ENCODE measurements at places on chromosomes 12 and 14.

- DNase-seq: no peak
Measured at GRCh38 chr12:66288121-66288520, 14.2 kb upstream of the HELB start.

GRCh38 chr14:93114068-93114710 is 1.5 kb downstream of the ITPK1 start:
- no peak for DNase-seq

GRCh38 chr14:39368261-39368959 is 63.8 kb downstream of the FBXO33 start:
- DNase-seq: no peak

- no peak for DNase-seq
Measured at GRCh38 chr12:13004361-13004760, 4.3 kb upstream of the HEBP1 start.

DNA sequence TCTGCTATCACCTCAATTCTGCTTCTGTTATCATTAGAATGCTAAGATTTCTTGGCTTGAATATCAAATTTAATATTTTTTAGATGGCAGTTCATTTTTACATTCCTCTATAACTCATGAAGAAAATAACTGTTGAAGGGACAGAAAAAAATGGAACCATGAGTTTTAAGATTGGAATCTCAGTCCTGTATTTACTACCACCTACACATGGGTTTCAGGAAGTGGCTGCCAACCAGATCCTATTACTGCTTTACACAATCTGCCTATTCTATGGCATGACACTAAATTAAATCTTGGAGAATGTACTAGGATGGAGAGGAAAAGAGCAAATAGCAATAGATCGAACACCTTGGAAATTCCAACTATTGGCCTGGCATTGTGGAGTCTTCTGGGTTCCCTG is 140.8 kb downstream of the DUSP6 start:
- DNase-seq: no peak

- no peak for DNase-seq
Measured at GRCh38 chr12:117527479-117527855, 166.0 kb upstream of the NOS1 start.

DNA sequence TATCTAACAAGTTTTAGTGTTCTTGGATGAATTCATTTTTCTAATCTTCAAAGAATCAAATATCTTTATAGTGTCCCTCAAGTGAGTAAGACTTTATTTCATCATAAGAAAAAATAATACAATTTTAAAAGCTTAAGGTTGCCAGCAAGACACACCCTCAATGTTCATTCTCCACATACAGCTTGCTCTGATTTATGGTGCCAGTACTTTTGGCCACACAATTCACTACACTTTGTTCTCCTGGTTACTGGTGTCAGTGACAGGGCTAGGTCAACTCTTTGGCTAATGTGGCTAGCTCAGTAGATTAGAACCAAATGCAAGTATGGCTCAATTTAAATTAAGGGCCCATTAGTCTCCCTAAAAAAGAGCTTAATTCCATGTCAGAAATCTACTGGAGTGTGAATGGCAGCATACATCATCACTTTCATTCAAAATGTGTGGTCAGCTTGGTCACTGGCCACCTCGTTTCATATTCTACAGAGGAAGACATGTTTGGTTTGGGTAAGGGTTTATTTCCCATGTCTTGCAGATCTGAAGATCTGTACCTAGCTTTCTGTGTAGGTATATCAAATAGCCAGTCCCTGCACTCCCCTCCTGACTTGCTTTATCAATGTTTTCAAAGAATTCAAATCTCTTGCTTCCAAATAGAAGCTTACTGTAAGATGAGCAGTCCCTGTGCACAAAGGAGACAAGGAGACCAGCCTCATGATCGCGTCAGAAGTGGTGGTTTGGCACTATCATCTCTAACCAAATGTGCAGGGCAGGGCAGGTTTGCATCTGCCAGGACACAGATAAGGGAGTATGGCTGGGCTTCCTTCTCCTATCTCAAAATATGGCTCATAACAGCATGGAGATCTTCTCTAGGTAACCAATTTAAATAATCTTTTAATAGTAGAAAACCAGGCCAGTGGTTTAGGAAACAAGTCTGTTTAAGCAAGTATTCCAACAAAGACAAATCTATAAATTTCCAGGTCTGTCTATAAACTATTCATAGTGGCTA is 31.3 kb downstream of the HECTD4 start:
- DNase-seq: no peak

DNA sequence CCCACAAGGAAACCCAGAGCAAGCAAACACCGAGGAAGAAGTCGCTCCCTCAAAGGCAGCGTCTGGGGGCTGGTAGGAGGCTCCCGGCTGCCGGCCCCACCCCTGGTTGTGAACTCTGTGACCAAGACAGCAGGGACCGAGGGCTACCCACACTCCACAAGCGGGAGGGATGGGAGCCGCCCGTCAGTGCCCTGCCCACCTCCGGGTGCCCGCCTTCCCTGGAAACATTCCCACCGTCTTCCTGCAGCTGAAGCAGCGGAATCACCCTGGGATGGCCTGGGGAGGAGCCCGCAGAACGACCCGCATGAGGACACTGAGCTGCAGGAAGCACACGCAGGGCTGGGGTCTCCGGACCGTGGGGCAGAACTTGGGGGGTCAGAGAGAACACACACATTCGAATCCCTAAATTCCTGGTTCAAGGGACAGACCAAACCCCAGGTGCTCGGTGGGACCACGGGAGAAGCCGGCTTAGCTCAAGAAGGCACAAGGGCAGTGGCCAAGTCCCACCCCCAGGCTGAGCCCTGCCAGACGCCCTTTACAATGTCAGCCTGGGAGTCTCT is 33.5 kb upstream of the C14orf180 start:
- no peak for DNase-seq

DNA sequence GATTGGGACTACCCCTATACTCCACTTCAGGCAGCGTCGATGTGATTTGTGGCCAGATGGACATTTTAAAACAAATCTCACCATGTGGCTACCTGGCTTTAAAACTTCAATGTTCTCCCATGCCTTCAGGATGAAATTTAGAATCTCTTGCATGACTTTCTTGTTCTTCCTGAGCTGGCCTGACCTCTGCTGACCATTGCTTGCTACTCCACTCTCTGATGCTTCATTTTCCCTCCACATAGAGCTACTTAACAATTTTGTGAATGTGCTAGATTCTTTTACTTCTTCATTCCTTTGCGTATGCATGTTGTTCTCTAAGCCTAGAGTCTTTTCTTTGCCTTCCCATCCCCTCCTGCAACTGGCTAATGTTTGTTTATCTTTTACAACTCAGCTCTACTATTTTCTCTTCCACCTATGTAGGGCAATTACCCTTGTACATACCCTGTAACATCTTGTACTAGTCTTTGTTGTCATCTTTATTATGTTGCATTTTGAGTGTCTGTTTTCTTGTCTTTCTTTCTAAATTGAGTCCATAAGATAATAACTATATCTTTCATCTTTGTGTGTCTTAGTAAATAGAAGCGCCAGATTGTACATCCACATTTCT is 41.2 kb downstream of the YLPM1 start:
- DNase-seq: no peak

GRCh38 chr14:48398675-48399282 is 723.4 kb upstream of the MDGA2 start:
- no peak for DNase-seq

- peak; percentile 27 for DNase-seq
Measured at GRCh38 chr14:63853831-63854293, 1.1 kb downstream of the SYNE2 start.

DNA sequence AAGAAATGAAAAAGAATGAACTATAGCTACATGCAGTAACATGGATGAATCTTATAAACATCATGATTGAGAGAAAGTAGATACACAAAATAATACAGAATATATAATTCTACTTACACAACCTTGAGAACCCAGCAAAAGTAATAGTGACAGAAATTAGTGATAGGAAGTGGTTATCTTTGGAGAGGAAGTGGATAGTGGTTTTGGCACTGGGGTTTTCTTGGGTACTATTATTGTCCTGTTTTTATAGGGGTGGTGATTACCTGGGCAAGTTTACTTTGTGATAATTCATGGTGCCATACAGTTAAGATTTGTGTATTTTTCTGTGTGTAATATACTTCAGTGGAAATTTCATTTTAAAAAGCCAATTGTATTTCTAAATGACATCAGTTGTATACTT is 352.7 kb downstream of the AEBP2 start:
- no peak for DNase-seq
